PC-9 (cell line): ENCODE measurements at places on chromosomes 5 and 9. TPM values are rescaled to one million over a fixed set of nuclear protein-coding genes. Genes with fewer than 3 reads are reported as not detected.
A peak's percentile ranks its signal among the peaks of the same experiment; 100 is the strongest.

- DNase-seq, result no peak
These were observed 44.4 kb downstream of the DROSHA start for GRCh38 chr5:31487506-31487905.

- DNase-seq, result no peak
These were observed 4.5 kb downstream of the PRELID2 start for GRCh38 chr5:145830594-145830993.

- peak; percentile 98 for DNase-seq
These were observed 5.7 kb downstream of the CMBL start for GRCh38 chr5:10301842-10302610.

GRCh38 chr5:62127098-62127736 lies 178.8 kb upstream of the KIF2A start:
- DNase-seq, result no peak

Gene C5orf58
- not detected in 2 replicates for total RNA-seq

Gene PSD2
- 0.07 and 0.08 TPM in 2 replicates for total RNA-seq

Gene BNIP1
- total RNA-seq, result 13.3 and 13.5 TPM in 2 replicates

- DNase-seq, result no peak
These were observed 134.7 kb downstream of the SLC1A3 start for GRCh38 chr5:36741128-36741527.

- no peak for DNase-seq
These were observed 23.8 kb downstream of the MRPS27 start for GRCh38 chr5:72296256-72296655.

DNA sequence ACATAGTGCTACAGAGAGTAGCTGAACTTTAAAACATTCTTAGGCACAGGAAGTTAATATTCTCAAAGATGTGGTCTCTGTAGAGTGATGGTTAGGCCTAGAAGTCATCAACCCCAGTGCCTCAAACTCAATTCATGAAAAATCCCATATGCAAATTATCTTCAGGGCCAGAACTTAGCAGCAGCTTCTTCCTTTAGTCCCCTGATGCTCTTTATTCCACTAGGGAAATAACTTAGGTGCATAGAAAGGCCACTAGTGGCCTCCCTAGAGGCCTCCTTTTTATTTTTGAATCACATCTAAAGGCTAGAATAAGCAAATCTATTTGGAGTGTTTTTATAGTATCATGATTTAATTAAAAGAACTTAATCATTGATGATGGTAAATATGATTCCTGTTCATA lies 88.3 kb downstream of the GIN1 start:
- no peak for DNase-seq

DNA sequence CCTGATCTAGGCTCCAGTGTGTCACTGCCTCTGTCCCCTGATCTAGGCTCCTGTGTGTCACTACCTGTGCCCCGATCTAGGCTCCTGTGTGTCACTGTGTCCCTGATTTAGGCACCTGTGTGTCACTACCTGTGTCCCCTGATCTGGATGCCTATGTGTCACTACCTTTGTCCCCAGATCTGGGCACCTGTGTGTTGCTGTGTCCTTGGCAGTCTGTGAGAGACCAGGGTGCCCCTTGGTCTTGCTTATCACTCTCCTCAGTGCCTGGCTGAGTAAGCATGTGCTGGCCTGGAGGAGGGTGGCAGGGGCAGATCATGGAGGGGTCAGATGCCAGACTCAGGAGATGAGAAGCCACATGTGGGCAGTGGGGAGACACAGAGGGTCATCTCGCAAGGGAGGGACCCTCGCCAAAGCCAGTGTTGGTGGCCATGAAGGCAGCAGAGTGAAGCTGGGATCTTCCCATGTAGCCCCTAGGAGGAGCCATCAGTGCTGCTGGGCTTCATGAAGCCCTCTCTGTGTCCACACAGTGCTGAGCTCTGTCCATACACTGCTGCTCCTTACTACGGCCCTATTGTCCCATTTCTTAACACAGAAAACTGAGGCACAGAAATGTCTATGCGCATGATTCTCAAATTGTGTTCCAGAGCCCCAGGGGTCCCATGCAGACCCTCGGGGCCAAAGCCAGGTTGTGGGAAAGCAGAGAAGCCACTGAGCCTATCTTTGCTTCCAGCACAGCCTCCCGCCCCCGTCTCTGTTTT lies 15.5 kb downstream of the OLFML2A start:
- DNase-seq, result no peak

DNA sequence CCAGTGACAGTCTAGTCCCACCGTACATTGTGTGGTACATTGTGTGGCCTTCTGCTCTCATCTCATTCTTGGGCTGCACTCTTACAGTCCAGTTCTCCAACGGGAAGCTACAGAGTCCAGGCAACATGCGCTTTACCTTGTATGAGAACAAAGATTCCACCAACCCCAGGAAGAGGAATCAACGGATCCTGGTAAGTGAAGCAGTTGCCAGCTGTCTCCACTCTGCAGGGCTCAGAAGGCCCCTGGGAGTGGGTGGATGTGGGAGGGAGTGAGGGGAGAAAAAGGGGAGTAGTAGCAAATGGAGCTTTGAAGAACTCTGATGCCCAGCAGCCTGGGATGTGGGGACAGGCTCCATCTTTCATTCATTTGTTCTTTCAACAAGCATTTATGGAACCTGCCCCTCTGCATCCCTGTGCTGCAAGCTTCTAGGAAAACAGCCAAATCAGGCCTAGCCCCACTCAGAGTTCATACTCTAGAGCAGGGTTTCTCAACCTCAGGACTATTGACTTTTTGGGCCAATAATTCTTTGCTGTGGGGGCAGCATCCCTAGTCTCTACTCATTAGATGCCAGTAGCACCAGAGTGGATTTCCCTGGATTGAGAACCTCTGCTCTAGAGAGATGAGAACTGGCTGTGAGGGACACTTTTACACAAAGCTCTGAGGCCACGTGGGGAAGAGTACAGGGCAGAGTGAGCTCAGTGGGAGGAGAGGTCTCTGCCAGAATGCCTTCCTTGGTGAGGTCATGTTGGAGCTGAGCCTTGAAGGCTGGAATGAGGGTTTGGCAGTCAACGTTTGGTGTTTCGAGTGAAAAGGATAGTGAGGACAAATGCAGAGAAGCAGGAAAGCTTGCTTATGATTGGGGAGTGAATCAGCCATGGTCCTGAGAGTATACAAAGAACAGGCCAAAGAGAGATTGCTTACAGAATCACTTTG lies 1.1 kb downstream of the POLR1E start:
- DNase-seq, result no peak

DNA sequence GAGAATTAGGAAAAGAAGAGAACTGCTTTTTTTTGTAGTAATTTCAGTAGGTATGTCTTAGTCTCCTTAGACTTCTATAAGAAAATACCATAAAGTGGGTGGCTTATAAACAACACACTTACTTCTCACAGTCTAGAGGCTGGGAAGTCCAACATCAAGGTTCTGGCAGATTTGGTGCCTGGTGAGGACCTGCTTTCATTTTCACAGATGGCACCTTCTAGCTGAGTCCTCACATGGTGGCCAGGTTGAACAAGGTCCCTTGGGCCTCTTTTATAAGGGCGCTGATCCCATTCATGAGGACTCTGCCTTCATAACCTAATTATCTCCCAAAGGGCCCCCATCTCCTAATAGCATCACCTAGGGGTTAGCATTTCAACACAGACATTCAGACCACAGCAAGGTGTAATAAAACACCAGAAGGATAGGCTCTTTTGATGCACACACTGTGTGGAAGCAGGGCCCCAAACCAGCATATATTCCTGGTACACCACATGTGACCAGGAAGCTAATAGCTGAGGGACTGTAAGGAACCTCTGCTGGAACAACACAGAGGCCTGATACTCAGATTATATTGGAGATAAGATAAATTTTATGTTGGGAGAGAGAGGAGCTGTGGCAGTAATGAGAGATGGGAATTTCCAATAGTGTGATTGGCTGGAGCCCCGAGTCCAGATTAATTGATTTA lies 384.9 kb downstream of the RAB3C start:
- DNase-seq, result no peak

- no peak for DNase-seq
These were observed 529.8 kb downstream of the DMRTA1 start for GRCh38 chr9:22976454-22976853.

- no peak for DNase-seq
These were observed 19.5 kb downstream of the CXXC5 start for GRCh38 chr5:139667730-139668063.

Gene ATP10B
- not detected in 2 replicates for total RNA-seq

GRCh38 chr9:117596678-117597077 lies 107.5 kb upstream of the TLR4 start:
- no peak for DNase-seq

DNA sequence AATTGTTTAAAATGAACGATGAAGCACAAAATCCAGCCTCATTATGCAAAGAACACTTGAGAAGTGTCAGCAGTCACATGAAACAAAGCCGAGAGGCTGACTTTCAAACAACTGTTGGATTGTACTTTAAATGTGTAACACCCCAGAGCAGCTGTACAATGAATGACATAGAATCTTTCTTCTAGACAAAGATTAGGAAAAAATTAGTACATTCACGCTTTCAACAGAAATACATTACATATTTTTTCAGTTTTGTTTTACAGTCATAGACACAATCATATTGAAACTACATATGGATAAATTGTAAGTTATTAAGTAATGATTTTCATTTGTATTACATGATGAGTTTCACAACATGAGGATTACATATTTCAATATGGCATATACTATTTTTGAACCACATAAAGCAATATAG lies 10.6 kb upstream of the AGXT2 start:
- no peak for DNase-seq

- no peak for DNase-seq
These were observed 109.4 kb downstream of the TMEM174 start for GRCh38 chr5:73282383-73282782.

GRCh38 chr5:167880420-167880819 lies 411.0 kb upstream of the WWC1 start:
- DNase-seq, result no peak

Gene TCF7
- total RNA-seq, result 8.9 and 13.0 TPM in 2 replicates

Gene OR1L1
- not detected in 2 replicates for total RNA-seq

- no peak for DNase-seq
These were observed 54.7 kb downstream of the DPYSL3 start for GRCh38 chr5:147454996-147455677.

DNA sequence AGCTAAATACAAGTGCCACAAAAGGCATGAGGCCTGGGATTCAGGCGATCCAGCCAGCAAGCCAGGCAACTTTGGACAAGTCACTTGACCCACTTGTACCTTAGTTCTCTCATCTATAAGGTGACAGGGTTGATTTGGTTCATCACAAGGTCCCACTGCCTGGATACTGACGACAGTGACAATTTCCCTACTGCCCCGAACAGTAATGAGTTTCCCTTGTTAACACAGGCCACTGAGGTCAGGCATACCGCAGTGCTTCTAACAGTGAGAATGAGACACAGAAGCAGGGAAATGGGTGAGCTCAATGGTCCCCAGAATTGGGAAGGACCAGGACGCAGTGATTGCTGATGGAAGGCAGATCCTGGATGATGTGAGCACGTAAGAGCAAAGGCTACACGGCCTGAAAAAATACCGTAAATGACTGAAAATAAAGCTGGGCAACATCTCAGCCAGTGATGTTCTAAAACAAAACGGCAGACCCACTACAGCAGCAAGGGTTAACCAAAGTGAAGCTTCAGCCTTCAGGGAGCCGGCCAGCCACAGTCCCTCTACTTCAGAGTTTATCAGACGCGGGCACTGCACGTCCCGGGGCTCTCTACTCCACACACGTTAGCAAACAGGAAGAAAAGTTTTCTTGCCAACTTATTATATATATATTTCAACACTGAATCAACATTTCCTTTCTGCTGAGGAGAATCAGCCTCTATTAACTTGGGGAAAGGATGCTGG lies 846 bp downstream of the MGAT1 start:
- DNase-seq, result no peak

GRCh38 chr9:134243778-134244467 lies 79.6 kb upstream of the RNU6ATAC start:
- DNase-seq, result no peak

DNA sequence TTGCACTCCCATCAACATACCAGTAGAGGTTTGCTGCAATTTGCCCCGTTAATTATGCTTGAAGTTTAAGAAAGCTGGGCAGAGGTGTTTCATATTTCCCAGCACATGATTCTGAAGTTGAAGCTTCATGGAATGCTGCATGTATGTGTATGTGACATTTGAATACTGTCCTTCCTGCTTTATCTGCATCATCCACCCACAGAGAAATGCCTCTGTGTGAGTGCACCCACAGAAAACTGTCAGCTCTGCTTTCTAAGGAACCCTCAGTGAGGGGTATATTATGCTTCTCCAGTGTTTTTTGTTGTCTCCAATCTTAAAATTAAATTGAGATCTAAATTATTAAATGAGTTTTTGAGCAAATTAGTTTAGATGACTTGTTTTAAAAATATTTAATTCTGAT lies 358.1 kb upstream of the PIK3R1 start:
- DNase-seq, result no peak

GRCh38 chr5:6333182-6333905 lies 45.0 kb downstream of the MED10 start:
- DNase-seq, result no peak
